ENCODE measurements at places on chromosomes 11 and 22.
A peak's percentile ranks its signal among the peaks of the same experiment; 100 is the strongest.

DNA sequence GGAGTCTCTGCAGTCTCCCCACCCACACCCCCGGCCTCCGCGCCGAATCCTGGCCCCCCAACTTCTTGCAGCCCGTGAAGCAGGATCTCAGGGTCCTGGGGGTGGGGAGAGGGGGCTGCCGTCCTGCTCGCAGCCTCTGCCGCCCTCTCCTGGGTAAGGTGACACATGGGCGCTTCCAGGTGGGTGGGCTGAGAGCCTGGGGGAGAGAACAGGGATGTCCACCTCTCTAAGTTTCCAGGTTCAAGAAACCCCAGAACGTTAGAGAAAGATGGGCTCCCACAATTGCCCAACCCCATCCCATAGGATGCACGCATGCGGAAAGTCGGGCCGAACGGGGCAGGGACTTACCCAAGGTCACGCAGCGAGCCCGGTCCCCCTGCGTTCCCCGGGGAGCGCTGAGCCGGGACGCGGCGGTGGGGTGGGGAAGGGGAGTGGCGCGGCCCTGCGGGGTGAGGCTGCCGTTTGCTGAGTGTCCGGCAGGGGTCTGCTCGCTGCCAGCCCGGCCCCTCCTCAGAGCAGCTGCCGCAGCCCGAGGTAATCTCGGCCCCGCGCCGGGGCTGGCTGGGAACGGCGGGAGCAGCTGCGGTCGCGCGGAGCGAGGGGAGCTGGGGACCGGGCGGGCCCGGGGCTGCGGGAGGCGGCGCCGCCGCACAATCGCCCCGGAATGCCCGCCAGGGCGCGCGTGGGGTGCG, 705 bp upstream of the CAPN1 start:
- peak; percentile 80 for DNase-seq

- DNase-seq, result peak; percentile 2
Measured at GRCh38 chr11:122342089-122342744, 226.2 kb upstream of the BLID start.

DNA sequence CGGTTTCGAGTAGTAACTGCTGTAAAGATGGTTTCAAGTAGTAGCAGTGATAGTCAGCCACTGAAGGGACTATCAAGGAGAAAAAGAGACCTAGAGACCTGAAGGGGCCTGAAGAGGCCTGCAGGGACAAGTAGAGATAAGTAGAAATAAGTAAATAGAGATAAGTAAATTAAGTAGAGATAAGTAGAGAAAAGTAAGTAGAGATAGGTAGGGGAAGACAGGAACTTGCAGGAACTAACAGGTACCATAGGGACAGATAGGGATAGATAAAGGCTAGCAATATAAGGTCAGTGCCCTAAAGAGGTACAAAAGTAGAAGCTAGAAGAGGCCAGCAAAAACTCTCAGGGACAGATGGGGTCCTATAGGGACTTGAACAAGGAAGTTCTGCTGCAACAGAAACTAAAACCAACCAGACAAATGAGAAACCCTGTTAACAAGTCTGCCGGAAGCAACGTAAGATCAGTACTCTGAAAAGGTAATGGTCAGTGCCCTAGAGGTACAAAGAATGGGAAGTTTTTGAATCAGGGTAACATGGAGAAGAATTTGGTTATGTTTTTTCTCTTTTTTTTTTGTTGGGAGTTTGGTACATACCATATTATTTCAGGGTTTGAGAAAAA, 9.6 kb upstream of the SC5D start:
- peak; percentile 57 for DNase-seq

DNA sequence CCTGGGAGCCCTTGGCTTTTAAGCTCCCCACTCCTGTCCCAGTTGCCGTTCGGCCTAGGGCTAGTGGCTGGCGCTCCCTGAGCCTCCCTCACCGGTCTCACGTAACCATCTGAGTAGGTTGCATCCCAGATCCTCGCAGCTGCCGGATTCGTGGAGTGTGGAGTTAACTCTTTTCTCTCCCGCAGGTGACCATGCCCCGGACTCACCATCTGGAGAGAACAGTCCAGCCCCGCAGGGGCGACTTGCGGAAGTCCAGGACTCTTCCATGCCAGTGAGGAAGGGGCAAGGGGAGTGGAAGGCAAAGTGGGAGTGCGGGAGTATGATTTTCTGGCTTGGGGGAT, 902 bp downstream of the MUS81 start:
- DNase-seq, result no peak

DNA sequence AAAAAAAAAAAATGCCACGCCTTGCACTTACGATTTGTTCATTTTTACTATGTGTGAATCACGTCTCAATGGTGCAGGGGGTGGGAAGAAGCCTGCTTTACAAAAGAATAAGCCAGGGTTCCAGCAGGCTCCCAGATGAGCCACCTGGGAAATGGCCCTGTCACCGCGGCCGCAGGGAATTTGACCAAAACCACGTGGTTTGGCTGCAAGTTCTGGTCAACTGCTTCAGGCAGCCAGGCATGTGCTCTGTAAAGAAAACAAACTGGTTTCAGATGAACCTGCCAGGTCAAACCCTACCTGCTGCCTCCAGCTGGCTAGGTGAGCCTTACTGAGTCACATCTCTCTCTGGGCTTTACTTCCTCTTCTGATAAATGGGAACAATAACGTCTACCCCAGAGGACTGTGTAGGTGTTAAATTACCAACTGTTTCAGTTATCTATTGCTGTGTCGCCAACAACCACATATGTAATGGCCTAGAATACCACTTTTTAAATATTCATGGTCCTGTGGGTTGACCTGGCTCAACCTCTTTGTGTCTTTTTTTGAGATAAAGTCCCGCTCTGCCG, 30.5 kb upstream of the GCAT start:
- peak; percentile 73 for DNase-seq

- DNase-seq, result peak; percentile 56
Measured at GRCh38 chr22:42642806-42643633, 2.6 kb upstream of the ATP5MGL start.

- no peak for DNase-seq
Measured at GRCh38 chr11:58127350-58127749, 2.0 kb upstream of the OR9I1 start.

- DNase-seq, result no peak
Measured at GRCh38 chr11:109209572-109209971, 212.4 kb upstream of the C11orf87 start.

- no peak for DNase-seq
Measured at GRCh38 chr11:86799680-86800075, 664 bp upstream of the PRSS23 start.

DNA sequence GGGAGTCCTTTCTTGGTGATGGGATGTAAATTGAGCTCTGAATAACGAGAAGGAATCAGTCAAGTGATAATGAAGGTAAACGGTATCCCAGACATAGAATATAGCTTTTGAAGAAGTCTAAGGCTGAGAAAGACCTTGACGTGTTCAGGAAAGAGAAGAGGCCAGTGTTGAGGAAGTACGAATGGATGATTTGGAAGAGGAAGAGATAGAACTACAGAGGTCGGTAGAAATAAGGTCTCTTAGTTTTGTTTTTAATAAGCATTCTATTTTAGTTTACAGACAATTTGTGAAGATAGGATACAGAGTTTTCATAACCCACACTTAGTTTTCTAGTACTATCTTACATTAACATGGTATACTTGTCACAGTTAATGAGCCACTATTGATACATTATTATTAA, 1598.1 kb downstream of the FAM181B start:
- peak; percentile 1 for DNase-seq

DNA sequence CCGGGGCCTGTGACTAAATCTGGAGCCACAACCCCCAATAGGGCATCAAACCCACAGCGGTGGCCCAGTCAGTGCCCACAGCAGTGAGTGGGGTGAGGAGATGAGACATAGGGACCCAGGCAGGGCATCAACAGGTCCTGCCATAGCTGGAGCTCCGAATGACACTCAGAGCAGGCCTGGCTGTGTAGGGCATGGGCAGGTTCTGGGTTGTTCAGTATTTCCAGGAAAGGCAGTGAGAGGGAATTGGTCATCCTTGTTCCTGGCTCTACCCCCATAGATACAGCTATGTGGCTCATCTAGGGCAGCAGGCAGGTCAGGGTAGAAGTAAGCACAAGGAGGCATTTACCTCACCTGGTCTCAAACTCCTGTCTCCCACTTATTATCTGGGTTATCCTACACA, 126.6 kb downstream of the BUD13 start:
- no peak for DNase-seq

Data from GM12865 (cell line).